Activated CD8-positive, alpha-beta memory T cell treated with anti-CD3 and anti-CD28 coated beads, Interleukin-2, amount 10 ng/mL, durations not matched to agents 7 days and 5 days (primary cell): ENCODE measurements at places on chromosomes 6 and 20.

DNA sequence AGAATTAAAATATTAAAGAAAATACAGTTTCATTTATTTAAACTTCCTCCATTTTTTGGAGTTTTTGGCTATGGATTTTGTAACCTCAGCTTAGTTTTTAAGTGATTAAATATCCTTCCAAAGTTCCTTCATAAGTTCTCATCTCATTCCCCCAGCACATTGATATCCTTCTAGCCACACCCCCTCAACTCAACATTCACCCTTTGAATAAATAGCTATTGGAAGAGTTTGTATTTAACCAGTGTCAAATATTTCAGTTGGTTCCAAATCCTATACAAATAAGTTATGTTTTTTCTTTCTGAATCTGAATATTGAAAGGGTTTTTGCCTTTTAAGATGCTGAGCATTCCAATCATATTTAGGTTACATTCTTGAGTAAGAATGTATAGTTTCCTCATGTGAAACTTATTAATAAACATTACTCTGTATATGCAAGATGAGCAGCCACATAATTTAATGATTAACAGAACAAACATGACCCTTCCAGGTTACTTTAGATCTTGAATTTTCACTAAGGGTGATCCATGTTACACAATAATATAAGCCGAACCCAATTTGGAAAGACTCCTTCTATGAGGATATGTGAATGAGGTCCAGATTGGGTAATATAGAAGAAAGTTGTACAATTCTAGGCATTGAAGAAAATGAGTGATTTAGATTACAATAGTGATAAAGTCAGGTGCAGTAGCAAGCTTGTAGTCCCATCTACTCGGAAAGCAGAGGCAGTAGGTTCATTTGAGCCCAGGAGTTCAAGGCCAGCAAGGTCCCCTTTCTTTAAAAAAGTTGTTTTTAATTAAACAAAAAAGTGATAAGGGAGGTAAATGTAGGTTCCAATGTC is 13.6 kb downstream of the GLYATL3 start:
- no peak for DNase-seq
- no peak overlapping the region for H3K4me3 ChIP-seq
- no peak overlapping the region for H3K27ac ChIP-seq
- H3K4me1 ChIP-seq: no peaks in the 10 kb centered on the region
- peaks cover 23% of the 10 kb centered on the region for H3K27me3 ChIP-seq
- H3K36me3 ChIP-seq: no peaks in the 10 kb centered on the region

GRCh38 chr20:53927990-53928389 is 142.4 kb downstream of the BCAS1 start:
- H3K27me3 ChIP-seq: no peaks in the 10 kb centered on the region
- no peak overlapping the region for H3K4me3 ChIP-seq
- H3K27ac ChIP-seq: no peak overlapping the region
- H3K36me3 ChIP-seq: no peaks in the 10 kb centered on the region
- DNase-seq: no peak
- H3K4me1 ChIP-seq: peaks cover 28% of the 10 kb centered on the region

GRCh38 chr6:158662954-158663624 is 13.2 kb downstream of the SYTL3 start:
- H3K27ac ChIP-seq: no peak overlapping the region
- peaks cover 27% of the 10 kb centered on the region for H3K4me1 ChIP-seq
- no peak for DNase-seq
- H3K4me3 ChIP-seq: no peak overlapping the region
- H3K27me3 ChIP-seq: no peaks in the 10 kb centered on the region
- peaks cover 62% of the 10 kb centered on the region for H3K36me3 ChIP-seq

GRCh38 chr6:10082385-10082784 is 332.5 kb downstream of the TFAP2A start:
- no peak overlapping the region for H3K4me3 ChIP-seq
- no peaks in the 10 kb centered on the region for H3K36me3 ChIP-seq
- H3K27me3 ChIP-seq: no peaks in the 10 kb centered on the region
- H3K4me1 ChIP-seq: no peaks in the 10 kb centered on the region
